ENCODE measurements at places on chromosomes 1 and 21.
A peak's percentile ranks its signal among the peaks of the same experiment; 100 is the strongest.

- DNase-seq: no peak
Observed at GRCh38 chr1:229323201-229323600, 19.6 kb downstream of the CCSAP start.

DNA sequence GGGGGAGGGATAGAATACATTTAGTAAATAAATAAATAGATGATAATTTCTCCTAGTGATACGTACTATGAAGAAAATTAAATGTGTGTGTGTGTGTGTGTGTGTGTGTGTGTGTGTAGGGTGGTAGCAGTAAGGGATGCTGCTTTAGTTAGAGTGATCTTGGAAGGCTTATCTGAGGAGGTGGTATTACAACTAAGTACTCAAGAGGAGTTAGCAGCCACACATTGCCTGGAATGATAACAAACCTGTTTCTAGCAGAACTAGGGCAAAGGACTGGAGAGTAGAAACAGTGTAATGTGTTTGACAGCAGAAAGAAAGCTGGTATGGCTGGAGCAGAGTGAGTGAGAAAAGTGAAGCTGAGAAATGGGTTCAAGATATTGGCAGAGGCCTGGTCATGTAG, 58.3 kb upstream of the FASLG start:
- DNase-seq: no peak

DNA sequence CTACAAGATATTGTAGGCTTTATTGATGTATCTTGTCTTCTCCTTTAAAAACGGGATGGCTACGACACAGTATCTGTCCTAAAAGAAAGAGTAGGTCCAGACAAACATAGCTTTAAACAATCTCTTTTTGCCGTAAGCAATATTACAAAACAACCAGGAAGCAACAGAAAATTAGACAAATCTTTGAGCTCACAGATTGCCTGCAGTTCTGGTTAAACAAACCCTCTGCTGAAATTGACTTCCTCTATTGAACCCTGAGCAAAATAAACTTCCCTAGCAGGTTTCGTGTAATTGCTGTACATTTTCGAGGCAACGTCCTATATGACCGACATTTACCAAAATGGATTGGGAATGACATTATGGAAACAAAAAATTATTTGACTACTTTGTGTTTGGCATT, 50.6 kb downstream of the CHML start:
- no peak for DNase-seq

- DNase-seq: peak; percentile 18
Observed at GRCh38 chr1:51234721-51235425, 1.2 kb upstream of the RNF11 start.

GRCh38 chr1:231159963-231160761, 1.7 kb upstream of the TRIM67 start:
- DNase-seq: no peak

- DNase-seq: no peak
Observed at GRCh38 chr1:219330669-219331068, 157.0 kb downstream of the LYPLAL1 start.

DNA sequence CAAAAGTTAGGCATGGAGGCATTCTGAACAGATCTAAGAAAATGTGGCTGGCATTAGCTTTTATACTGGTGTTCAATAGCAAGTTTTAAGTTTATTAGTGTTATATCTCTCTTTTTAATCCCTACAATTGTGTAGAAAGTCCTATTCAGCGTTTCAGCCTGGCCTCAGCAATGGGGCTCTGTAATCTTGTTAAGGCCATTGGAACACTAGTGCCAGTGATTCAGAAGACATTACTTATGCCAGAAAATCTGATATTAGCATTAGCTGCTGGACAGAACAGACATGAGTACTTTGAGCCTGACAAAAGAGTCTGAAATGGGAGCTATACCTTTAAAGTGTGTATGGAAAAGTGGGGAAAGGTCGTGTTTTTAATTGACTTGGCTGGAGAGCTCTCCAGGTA, 167.0 kb downstream of the NEGR1 start:
- no peak for DNase-seq

Data from iPS-NIHi11 (cell line).